ENCODE measurements at places on chromosomes 2 and 18.

DNA sequence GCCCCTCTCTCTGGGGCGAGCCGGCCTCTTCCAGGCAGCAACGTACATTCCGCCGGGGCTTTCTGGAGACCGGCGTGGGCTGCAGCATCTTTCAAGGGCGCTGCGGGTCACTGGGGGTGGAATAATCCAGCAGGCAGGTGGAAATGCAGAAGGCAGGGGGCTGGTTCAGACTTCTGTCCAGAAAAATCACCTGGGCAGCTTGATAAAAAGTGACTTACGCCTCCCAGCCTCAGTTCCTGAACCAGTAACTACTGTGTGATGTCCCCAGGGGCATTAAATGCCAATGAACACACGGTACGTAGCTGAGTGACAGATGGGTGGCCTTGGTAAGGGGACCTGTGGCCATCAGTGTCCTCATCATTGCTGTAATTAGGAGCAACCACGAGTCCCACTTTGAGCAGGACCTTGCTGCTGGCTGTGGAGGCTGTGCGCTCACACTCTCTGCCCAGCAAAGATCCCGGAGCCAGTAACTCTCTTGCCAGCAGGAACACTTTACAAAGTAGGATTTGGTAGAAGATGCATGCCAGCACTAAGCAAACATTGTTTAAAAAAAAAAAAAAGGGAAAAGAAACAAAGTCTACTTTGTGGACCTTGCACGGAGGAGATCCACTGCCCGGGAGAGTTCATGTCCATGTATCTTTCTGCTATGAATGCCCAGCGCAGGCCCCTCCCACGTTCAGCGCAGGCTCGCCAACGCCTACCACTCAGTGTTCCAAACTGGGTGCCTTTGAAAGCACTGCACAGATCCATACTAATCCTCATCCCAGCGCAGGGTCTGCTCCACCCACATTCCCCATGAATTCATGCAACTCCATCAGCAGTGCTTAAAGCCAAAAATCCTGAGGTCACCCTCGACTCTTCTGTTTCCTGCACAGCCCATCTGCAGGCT, 177.3 kb downstream of the HDAC4 start:
- no peak for DNase-seq

DNA sequence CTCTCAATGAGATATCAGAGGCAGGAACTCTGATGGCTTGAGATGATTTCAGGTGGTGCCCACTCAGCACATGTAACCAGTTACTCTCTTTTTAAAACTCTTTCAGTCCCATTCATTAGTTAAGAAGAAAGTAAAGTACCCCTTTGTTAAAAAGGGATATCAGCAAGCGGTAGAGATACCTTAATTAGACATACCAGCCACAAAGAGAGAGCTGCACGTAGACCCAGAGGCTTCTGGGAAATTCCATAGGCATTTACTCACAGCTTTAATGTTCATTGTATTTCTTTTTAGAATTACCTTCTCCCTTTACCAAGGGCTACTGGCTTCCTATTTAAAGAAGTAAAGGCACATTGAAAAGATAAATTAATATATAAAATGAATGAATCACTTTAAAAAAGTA, 63.3 kb downstream of the LYPD6B start:
- DNase-seq = no peak

DNA sequence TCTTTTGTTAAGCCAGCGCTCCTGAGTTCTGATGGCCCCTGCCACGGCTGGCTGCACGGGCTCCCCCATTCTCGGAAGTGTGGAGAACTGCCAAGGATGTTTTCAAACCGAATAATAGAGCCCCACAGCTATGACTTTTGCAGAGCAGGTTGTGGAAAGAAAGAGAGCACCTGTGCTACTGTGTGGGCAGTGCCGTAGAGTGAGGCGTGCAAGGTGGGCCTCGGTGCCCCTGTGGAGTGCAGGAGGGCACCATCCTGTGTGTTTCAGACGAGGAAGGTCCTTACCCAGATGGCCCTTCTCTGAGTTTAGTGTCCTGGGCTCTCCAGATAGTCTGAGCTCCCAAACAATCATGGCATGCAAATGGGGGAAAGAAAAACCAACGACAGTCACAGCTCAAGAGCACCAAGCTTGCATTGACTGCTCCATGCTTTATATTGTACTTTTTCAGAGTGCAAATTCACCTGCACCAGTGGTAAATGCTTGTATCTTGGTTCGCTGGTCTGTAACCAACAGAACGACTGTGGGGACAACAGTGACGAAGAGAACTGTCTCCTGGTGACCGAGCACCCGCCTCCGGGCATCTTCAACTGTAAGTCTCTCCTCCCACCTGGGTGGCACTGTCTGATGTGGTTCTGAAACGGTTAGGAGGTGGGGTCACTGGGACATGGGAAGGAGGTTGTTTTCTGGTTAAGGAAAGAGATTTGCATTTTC, 219.4 kb downstream of the LDLRAD4 start:
- no peak for DNase-seq

DNA sequence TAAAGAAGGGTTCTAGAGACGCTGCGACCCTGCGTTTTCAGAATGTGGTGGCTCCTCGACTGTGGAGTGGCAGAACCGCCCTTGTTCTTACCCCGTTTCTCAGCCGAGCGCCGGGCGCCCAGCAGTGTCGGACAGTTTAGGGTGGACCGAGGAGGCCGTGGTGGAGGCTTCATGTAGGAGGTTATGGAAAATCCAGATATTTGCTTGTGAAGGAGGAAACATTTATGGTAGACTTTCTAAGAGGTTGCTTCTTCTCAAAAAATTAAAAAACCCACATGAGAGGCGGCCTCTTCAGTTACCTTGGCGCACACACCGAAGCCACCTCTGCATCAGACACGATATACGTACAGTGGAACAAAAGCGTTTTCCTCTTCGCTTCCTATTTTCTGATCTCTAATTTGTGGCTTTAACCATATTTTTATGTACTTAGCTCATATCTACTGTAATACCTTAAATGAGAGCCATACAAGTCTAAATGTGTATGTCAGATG, 120.8 kb downstream of the NFATC1 start:
- no peak for DNase-seq

GRCh38 chr2:88626171-88627054, 851 bp downstream of the EIF2AK3 start:
- DNase-seq = peak; percentile 44

DNA sequence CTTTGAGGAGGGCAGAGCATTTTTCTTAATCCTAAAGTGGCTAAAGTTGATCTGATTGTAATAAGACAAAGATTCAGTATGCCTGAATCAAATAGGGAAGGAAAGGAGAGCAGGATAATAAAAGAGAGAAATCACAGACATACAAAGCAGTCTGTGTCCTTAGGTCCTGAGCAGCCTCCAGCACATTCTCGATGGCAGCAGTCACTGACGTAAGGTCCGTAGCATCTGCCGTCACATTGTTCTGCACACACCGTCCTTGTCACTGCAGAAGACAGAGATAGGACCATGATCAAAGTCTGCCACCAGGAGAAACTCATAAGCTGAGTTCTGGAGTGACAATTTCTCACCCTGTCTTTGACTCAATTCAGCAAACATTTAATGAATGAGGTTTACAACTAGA, 813.7 kb downstream of the ERBB4 start:
- no peak for DNase-seq

DNA sequence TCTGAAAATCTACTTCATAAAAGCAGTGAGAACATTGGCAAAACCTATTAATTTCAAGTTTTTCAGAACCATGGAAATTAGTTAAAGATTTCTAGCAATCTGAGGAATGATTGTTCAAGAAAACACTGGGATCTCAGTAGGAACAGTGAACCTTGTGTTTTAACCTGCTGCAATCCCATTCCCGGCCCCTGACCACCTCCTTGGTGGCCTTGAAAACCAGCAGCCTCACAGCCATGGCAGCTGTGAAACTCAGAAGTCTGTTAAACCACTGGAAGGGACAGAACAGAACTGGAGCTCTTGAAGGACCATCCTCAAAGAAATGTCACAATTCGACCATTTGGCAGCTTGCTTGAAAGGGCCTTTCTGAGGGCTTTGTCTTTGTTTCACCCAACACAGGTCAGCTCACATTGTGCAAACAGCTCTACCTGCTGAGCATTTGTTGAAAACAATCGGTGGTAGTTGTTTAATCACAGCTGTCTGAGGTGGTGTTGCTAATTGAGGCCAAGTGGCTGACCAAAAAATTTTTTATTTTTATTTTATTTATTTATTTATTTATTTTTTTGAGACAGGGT, 25.8 kb downstream of the NEDD4L start:
- no peak for DNase-seq

GRCh38 chr2:102253753-102254150, 57.6 kb upstream of the IL1RL1 start:
- no peak for DNase-seq

DNA sequence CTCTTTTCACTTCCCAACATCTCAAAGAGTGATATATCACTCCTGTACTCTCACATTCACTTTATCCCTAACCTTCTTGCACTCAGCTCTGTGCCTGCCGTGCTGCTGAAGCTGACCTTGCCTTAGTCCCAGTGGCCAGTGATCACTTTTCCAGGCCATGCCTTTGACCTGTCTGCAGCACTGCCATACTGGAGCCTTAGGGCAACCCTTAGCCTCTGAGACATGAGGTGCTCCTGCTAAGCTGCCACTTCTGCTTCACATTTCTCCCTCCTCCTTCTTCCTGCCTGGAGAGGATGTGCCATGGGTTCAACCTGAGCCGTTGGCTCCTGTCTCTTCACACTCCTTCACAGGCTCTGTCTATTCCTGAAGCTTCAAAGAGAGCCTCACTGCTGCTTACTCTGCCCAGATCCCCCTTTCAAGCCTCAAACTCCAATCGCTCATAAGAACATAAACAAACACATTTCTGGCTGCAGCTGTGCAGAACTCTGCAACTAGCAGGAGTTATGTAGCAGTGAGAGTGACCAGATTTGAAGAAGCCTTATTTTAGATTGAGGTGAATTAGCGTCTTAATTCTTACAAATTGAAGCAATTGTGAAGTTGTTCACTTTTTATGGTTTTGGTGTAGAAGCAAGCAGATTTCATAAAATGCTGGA, 716.2 kb upstream of the FANCL start:
- no peak for DNase-seq

- no peak for DNase-seq
These were observed 626 bp downstream of the CAPN10 start for GRCh38 chr2:240586919-240587800.

DNA sequence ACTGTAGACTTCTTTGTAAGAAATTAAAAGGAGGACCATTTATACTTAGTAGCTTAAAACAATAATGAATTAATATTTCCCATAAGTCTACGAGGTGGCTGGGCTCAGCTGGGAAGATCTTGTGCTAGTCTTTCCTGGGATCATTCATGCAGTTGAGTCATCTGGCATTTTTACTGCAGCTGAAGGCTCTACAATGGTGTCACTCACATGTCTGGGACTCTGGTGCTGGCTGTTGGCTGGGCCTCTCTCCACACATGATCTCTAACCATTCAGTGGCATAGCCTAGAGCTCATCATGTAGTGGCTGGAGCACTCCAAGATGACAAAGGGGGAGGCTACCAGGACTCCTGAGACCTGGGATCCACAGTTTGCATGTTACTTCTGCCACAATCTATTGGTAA, 35.5 kb downstream of the CLASP1 start:
- DNase-seq = no peak

GRCh38 chr2:180657054-180657453, 323.4 kb upstream of the UBE2E3 start:
- DNase-seq = no peak

DNA sequence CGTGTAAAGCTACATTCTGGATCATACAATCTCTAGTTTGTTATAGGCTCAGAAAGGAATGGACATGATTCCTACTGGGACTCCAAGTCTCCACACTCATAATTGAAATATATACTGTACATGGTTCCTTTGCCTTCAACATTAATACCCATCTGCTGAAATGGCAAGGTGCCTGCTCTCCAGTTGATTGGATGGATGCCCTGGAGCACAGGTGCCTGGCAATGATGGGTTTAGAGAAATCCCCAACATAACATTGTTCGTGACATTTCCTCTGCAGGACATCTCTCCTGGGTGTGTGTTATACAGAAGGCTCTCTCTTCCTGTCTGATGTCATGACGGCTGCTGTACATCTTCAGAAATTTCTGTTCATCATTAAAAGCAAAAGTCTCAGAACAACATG, 449.7 kb upstream of the CWC22 start:
- DNase-seq = no peak

DNA sequence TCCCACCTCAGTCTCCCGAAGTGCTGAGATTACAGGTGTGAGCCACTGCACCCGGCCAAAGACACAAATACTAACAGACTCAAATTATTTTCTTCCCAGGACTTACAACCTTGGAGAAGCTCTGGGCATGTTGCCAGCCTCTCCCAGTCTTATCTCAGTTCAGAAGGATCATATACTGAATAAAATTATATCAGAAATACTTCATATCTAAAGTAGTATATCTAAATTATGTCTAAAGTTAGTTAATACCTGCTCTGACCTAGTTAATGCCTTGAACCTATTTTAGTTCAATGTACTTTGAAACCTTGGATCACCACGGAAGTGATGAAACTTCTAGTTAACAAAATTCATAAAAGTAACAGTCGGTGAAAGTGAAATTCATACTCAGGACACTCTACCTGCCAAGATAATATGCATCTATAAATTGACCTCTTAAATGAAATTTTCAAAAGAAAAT, 34.4 kb upstream of the CYBRD1 start:
- DNase-seq = no peak

GRCh38 chr2:144712550-144712940, 192.6 kb upstream of the ZEB2 start:
- DNase-seq = no peak

GRCh38 chr2:227164763-227165291, 403 bp downstream of the COL4A3 start:
- DNase-seq = peak; percentile 9

- DNase-seq = no peak
These were observed 5.2 kb downstream of the ANKRD23 start for GRCh38 chr2:96838345-96839292.

All from endothelial cell (in vitro differentiated cells).